Brain pericyte (primary cell): ENCODE measurements at places on chromosomes 7 and 10.
A peak's percentile ranks its signal among the peaks of the same experiment; 100 is the strongest.

GRCh38 chr10:130766071-130766470 lies 545.5 kb downstream of the TCERG1L start:
- DNase-seq: no peak

DNA sequence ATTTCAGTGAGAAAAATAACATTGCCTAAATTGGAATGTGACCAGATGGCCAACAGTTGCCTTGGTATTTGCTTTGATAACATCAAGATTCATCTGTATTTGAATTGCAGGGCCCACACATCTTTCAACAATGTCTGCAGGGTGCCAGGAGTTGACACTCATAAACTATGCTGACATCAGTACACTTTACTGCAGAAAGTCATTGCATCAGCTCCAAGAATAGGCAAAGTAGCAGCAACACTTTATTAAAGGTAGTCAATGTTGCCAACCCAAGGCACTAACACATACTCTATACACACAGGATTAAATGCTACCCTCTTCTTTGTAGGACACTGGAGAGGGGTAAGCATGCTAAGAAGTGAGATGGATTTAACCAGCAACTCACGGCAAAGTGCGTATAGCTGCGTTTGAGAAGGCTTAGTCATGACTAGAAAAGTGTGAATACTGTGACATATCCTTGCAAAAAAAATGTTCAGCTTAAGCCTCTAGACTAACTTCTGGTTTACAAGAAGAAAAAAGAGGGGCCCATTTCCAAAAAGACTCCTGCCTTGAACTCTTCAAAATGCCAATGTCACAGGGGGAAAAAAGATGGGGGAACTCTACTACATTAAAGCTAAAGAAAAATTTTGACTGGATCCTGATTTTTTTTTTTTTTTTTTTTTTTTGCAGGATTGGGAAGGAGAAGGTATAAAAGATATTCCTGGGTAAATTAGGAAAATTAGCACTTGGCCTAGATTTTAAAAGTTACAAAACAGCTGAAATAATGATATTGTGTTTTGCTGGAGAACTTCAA lies 2.2 kb downstream of the BBIP1 start:
- DNase-seq: no peak

GRCh38 chr7:96179341-96179740 lies 142.6 kb downstream of the SLC25A13 start:
- no peak for DNase-seq

DNA sequence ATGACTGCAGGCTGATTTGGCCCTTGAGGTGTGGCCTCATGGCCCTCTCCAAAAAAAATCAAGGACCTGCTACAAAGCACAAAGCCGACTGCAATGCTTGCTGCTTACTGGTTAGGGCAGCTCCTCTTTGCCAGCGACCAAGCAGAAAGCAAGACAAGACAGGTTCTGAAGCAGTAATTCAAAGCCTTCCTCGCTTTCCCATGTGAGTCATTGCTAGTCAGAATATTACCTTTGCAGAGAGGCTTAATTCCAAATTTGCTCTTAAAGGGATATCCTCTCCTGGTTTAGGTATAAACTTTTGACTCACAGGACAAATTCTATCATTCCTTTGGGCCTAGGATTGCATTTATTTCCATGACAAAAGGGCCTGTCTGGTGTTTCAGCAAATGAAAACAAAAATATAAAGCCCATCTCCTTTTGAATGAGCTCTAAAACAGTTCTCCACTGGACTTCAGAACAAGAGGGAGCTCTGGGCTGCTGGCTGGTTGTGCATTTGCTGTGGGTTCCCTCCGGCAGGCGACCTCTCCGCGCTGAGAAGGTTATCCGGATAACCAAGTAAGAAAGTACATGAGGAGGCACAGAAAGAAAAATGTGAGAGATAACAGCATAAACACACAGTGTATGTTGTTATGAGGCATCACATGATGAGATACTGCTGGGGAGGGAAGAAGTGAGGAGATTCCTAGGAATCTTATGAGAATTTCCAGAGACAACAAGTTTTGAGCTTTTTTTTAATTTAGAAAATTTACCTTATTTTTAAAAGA lies 90.8 kb downstream of the EGFR start:
- no peak for DNase-seq

GRCh38 chr10:47224546-47225218 lies 75.3 kb upstream of the GDF10 start:
- no peak for DNase-seq

DNA sequence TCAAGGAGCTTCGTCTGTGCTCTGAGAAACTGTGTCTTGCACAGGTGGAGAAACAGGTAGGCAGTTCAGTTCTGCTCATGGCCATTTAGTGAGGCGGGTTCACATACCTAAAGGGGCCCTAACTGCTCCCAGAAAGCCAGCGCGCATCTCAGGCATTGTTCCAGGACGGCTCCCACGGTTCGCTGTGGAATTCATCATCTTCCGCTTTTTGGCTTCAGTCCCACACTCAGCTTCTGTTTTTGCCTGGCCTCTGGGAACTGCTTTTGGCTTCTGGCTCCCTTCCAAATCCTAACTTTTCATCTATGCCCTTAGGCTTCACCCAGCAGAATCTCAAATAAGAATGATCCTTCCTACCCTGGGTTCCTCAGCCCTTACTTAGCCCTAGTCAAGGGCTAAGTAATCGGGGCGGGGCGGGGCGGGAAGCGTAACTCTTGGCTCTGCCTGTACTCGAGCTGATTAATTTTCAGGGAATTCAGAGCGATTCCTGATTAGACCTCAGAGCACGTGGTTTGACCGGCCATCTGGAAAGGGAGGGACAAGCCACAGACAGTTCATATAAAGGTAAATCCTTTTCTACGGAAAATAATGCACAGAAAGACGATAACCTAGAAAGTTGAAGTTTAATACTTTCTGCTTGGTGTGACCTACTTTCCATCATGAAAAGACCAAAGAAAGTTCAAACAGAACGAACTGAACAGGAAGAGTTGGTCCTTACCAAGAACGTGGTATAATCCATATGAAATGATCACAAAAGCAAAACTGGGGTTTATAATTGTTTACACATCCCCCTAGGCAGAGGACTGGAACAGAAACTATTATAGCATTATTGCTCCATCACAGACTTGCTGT lies 105.7 kb downstream of the ST8SIA6 start:
- DNase-seq: peak; percentile 8

DNA sequence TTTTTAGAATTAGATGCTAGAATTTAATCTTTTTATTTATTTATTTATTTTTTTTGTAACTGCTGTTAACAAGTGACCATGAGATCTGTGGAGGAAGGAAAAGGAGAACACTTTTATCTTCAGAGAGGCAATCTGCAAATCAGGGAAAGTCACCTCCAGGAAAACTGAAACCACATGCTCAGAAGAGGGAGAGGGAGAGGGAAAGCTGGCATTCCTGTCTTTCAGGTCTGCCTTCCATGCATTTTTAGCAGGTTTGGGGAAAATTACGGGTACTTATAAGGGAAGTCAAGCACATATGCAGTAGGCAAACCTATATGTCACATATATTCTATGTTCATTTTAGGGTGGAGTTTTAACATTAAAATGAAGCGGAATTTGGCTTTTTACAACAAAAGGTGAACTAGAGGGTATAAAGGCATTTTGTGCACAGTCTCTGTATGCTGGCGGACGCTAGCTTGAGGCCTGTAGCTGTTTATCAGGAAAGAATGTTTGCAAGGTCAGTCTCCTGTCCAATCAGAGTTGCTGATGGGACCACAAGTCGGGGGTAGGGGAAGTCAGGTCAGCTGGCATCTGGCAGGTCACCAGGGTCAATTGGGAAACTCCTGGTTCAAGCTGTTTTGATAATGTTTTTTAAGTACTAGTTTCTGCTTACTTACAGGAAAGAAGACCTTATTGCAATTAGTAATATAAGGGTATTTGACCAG lies 333.5 kb downstream of the GPR158 start:
- no peak for DNase-seq

GRCh38 chr7:4873071-4873944 lies 10.2 kb downstream of the RADIL start:
- DNase-seq: no peak

DNA sequence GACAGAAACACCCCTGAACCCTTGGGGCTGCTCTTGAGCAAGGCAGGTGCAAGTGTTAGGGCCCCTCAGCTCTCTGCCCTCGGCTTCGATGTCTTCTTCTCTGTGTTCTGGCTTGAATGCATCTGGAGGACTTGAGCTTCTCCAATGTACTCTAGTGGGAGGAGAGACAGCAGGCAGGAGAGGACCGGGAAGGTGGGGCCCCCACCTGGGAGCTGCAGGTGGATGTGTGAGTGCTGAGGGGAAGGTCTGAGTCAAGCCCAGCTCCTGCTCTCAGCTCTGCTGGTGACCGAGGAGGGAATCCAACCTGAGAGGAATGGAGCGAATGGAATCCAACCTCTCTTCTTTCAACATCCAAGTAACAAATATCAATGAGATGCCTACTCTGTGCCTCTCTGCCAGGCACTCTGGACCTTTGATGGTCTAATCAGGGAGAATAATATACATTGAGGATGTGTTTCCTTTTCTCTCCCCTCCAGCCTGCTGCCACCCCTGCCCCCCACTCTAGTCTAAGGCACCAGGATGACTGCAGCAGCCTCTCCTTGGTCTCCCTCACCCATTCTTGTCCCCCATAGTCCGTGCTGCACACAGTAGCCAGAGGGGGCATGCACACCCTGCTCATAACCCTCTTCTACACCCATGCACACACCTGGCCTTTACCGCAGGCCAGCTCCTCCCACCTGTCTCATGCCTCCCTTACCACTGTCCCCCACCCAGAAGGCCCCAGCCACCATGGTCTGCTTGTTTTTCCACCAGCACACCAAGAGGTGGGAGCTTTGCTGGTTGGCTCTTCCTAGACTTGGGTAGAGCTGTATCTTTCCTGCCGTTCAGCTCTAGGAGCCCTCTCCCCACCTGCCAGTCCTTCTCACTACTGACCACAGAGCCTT lies 13.6 kb downstream of the TBATA start:
- DNase-seq: no peak

DNA sequence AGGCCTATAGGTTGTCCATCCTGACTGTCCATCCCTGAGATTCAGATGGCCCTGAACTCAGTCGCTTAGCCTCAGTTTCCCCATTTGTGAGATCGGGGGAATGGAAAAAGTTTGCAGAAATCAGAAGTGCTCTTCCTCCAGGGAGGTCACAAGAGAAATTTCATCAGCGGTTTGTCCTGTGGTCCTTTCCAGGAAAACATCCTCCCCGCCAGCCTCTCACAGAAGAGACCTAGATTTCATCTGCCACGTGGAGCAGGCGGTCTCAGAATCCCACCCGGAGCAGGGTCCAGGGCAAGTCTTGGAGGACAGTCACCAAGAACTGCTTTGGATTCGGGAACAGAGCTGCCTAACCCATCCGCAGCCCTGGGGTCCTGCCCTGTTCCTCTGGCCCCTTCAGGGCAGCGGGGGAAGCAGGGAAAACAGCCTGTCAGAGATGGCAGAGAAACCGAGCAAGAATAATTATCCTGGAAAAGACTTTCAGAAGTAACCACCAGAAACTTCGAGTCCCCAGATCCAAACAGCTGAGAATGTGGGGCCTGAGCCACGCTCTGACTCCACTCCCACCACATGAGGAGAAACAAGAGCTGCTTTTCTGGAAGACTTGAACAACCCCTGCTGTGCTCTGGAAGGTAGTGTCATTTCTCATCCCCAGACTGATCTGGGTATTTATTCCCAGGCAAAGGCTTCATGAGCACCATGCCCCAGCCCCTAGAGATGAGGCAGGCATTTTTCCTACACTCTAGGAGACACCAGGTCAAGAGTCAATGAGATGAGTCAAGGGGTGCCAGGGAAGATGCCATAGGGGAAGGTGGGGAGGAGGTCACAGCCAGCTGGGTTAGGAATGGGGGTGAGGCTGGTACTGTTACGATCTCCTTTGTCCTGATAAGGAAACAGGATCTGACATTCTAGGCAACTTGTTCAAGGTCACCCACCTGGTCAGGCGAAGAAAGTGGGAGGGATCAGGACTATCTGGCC lies 1.1 kb upstream of the TNS3 start:
- no peak for DNase-seq

DNA sequence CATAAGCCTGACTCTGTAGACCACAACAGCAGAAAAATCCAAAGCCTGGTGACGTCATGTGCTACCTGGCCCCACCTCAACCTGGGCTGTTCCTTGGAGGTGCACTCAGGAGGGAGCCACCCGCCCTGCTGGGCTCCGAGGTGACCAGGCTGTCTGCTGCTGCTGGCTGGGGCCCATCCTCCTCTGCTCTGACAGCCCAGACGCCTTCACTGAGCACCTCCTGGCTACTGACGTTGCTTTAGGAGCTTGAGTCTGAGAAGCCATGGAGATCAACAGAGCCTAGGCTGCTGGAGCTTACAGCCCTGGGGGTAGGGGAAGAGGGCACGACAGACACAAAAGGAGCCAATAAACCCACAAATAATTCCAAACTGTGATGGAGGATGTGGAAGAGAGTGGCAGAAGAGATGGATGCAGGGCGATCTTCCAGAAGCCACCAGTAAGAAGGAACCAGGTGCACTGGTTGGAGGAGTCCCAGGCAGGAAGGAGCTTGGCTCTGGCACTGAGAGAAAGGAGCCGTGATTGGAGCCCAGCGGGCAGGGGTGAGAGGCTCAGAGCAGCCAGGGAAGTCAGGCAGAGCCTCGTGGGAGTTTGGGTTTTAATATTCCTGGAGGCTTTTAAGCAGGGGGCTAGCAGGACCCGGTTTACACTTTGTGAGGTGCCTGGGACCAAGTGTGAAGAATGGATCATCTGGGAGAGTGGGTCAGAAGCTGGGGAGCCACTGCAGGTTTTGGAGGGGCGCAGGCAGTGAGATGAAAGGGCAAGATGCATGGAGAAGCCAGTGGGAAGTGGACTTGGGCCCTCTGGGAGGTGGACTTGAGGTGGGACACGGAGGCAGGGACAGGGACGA lies 1.7 kb upstream of the PTPRE start:
- DNase-seq: no peak

GRCh38 chr10:124624895-124625294 lies 119.3 kb downstream of the FAM53B start:
- DNase-seq: no peak
